CD4-positive, alpha-beta T cell treated with Interleukin-2 at 100 ng/mL for 4 hours (primary cell): ENCODE measurements at places on chromosomes 6 and 20.

DNA sequence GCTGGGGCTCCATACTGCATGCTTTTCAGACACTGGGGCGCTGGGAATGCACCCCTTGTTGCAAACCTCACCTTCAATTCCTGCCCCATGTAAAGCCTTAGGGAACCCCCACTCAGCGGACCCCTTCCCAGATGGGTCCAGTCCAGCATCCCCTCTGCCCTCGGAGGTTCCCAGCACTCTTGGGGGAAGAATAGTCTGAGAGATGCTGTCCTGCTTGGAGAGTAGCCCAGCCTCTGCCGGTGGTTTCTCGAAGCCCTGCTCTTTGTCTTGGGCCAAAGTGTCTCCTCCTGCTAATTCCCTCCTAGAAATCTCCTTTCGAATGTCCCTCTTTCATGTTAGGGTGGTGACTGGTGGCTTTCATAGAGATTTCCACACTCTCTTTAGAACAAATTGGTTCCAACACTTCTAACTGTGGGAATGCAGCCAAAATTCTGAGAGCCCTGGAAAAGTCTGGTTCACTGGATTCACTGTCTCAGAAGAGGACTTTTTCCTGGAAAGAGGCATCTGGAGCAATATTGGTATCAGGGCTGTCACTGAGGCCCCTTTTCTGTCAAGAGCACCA, 24.9 kb upstream of the SULF2 start:
- DNase-seq, result no peak

- no peak for DNase-seq
Measured at GRCh38 chr6:111620169-111620568, 14.5 kb upstream of the TRAF3IP2 start.

GRCh38 chr20:31641391-31641790, 3.7 kb downstream of the COX4I2 start:
- DNase-seq, result no peak

- no peak for DNase-seq
Measured at GRCh38 chr20:49573900-49574416, 6.0 kb upstream of the PTGIS start.

DNA sequence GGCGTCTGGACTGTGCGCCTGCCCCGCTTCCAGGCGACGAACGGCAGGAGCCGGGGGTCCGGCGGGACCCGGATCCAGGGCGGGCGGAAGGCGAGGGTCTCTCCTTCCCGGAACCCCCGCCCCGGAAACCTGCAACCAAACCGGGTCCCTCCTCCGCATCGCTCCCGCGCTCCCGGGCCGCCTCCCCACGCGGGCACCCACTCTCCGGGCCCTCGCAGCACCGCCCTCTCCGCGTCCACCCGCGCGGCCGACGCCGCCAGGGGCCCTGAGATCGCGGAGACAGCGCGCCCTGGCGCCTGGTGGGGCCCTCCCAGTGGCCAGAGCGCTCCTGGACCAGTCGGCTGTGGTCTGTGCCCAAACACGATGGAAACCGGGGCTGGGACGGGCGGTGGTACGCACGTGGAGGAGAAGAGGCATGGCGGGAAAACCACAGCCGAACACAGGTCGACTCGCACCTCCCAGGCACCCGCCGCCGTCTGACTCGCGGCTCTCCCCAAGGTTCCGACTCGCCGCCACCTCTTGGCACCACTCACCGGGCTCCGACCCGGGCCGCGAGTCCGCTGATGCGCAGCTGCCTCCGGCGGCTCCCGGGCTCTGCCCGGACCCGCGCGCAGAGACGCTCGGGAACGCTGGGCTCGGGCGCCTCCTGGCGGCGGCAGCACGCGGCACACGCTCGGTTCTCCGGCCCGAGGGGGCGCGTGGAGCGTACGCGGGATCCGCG, 7.9 kb downstream of the NKX2-2 start:
- peak; percentile 67 for DNase-seq
